Central memory CD4-positive, alpha-beta T cell (primary cell): ENCODE measurements at places on chromosomes 12 and 14.

DNA sequence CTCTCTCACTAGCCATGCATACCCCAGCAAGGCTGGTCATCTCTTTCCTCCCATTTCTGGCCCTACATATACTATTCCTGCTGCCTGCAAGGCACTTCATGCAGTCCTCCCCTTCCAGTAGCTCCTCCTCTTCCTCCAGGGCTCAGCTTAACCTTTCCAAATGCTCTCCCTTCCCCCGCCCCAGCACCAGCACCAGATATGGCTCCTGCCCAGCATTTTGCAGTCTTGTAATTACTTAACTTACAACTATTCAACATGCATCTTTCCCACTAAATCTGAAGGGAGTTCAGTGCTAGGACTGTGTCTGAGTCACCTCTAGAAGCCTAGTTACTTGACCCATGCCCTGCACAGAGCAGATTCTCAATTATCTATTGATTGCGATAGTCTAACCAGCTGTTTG is 1.8 kb upstream of the FBXO21 start:
- no peak for DNase-seq

DNA sequence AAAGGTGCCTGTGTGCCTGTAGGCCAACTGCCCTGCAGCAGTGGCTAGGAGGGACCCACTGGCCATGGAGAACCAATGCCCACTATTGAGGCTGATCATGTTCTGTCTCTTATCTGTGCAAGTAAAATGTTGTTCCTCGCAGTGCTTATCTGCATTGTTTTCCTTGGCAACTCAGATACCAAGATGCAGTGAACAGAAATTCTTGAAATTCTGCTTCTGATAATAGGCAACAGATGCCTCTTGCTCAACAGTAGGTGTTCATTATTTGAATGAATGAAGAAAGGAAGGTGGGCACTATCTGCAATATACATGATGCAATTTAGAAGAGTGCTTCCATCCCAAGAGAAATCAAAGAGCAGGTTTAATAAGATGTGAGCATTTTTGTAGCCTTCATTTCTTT is 232.2 kb downstream of the NUAK1 start:
- no peak for DNase-seq

DNA sequence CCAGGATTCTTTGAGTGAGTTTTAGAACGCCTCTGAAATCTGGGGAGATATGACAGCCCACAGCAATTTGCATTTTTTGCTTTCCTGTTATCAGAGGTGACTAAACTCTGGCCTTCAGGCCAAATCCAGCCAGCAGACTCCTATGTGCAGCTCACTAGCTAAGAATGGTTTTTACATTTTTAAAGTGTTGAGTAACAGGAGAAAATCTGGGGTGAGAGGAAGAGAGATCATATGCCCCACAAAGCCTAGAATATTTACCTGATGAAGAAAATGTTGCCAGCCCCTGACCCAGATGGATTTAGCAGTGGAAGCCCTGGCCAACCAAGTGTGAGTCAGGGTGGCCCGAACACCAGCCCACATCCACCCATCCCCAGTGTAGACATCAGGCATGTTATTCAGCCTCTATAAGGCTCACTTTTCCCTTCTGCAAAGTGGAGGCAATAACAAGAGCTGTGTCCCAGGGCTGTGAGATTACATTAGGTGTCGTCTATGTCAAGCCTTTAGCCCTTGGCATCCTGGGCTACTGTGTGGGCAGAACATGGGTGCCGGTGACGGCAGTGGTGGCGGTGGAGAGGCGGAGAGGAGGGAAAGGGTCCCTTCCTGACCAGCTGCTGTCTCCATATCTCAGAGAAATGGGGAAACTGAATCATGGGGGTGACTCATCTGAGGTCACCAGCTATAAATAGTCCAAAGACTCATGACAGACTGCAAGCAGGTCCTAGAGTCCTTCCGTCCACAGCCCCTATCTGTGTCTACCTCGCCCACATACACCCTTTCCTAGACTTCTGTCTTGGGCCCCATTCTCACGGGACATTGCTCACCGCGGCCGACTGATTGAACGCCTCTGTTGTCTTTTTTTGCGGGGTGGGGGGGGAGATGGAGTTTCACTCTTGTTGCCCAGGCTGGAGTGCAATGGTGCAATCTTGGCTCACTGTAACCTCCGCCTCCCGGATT is 32.6 kb upstream of the CD9 start:
- no peak for DNase-seq

GRCh38 chr12:1668833-1669543 is 21.9 kb upstream of the ADIPOR2 start:
- no peak for DNase-seq

- DNase-seq: no peak
Measured at GRCh38 chr12:43896496-43896895, 60.6 kb downstream of the TMEM117 start.

DNA sequence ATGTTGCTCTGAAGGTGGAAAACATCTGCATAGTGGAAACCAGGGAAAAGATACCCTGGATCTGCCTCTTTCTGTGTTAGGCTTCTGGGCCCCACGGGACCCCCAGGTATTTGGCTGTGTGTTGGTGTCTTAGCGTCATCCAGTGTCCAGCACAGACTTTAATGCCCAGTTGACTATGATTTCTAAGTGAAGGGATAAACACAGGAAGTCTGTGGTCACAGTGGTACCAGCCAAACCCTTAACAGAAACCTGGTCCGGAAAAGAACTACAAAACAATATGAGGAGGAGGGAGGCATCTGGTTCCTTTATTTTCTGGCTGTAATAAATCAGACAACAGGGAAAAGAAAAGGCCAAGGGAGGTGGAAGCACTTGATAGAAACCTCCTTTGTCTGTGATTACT is 56.4 kb downstream of the CMKLR1 start:
- no peak for DNase-seq

DNA sequence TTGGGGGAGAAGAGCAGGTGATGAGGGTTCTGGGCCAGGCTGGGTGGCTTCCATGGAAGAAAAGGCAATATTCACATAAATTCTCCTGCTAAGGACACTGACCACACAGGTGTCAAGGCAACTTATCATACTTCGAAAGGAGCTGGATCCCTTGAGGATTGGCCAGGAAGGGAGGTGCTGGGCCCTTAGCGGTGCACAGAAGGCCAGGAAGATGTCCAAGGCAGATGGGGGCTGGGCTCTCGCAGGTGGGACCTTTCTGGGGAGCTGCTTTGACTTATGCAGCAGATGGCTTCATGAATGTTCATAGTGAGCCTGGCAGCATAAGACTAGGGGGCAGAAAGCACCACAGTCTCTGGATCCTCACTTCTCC is 3.9 kb downstream of the CD63 start:
- DNase-seq: no peak

DNA sequence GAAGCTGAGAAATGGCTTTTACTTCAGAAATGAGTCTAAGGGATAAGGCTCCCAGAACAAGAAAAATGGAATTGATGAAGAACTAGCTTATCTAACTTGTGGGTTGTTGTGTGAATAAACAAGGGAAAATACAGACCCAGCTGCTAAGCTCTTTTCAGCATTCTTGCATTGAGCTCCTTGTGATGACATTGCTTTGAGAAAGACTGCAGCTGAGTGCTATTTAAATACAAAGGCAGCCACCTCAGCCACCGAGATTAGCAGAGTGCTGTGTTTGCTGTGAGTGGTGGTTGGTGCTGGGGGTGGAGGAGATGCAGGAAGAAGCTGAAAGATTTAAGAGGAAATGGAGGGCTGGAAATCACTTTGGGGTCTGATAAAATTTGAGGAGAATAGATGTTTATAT is 396.0 kb upstream of the PRICKLE1 start:
- DNase-seq: no peak

DNA sequence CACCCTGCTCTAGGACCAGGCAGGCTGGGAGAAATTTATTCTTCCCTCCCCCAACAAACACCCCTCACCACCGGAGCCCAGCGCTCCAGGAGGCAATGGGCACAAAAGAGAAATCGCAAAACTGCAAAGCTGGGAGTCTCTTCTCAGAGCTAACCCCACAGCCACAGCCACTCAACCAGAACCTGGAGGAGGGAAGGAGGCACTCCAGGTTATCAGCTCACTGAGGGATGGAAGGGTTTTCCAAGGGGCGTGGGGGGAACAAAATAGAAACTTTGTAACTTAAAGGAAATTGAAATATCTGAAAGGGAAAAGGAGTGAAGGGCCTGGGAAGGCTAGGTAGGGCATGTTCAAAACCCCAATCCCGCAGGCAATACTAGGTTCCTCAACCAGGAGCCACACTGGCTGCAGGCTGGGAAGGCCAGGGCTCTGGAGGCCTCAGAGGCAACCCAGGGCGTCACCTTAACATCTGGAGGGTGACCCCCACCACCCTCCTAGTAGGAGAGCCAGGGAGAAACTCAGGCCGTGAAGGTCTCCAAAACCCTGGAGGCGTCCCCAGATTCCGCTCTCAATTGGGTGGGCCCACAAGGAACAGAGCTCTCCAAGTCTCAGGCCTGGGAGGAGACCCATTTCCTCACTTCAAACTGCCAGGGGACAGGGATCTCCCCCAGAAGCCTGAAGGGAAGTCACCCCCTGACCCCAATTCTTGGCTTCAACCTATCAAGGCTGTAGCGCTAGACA is 3.2 kb downstream of the KDM2B start:
- DNase-seq: no peak

GRCh38 chr14:101176535-101177205 is 273.1 kb upstream of the RTL1 start:
- no peak for DNase-seq

GRCh38 chr12:95037906-95038305 is 34.4 kb upstream of the NDUFA12 start:
- no peak for DNase-seq

DNA sequence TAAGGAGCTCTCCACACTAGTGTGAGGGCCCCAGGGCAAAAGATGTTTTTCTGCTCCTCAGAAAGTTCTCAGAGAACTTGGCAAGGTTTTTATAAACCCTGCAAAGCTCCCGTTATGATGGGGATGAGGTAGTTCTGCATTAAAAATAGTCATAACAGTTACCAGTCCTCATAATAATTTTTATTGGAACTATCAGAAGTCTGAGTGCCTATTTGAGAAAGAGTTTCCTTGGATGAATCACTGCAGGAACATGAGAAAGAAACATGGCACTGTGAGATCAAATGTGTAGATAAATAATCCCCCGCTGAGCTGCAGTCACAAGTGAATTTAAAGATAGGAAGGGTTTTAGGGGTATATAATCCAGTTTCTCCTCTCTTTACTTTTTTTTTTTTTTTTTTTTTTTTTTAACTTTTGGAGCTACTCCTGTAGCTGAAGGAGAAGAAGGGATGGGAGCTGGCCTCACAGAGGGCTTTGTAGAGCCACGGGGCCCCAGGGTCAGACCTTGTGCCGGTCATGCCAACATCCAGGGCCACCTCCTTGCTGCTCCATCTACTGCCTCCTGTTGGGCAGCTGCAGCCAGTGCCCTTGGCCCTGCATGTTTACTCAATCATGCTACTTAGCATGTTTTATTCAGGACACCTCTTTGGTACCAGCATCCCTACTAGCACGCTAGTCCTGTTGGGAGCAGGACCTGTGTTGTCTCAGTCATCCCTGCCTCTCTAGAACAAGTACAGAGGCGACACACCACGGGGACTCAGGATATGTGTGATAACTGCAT is 39.5 kb downstream of the EVL start:
- no peak for DNase-seq

DNA sequence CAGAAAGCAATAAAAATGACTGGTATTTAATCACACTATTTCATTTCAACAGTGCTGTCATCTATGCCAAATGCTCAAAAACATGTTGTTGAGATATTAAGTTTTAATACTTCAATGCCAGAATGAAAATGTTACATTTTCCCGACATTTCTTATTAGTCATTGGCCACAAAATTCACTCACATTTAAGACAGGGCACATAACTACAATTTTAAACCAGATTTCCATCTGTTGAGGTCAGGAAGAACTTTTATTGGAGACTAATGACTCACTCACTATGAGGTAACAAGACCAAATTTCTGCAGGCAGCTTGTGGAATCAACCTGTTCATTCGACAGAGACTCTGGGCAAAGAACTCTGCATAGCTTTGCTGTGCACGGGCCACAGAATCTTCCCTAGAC is 36.8 kb downstream of the PPTC7 start:
- DNase-seq: no peak

DNA sequence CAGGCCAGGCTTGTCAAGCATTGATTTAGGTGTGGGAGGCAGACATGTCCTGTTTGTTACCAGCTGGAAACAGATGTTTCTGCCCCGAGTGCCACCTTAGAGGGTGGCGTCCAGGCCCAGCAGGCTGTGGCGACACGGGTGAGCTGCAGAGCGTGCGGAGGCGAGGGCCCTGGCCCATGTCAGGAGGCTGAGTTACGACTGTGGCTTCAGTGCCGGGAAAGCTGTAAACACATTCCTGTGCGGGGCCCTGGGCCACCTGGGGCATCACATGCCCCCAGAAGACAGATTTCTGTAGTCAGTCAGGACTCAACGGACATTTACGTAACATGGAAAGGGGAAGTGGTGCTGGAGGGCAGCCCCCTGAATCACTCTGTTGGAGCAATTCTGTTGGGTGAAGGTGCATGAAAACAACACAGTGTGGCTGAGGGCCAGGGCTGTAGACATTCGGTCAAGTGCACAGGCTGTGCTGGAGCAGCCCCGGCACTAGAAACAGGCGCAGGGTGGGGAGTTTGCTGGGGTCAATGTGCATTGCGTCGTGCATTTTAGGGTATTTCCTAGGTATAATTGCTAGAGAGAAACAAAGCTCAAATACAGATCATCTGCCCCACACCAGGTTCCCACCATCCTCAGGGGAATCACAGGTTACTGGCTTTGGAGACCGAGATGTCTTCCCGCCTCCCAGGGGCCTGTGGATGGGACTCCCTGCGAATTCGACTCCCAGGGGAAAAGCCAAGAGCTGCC is 291.8 kb downstream of the TMEM121 start:
- no peak for DNase-seq

DNA sequence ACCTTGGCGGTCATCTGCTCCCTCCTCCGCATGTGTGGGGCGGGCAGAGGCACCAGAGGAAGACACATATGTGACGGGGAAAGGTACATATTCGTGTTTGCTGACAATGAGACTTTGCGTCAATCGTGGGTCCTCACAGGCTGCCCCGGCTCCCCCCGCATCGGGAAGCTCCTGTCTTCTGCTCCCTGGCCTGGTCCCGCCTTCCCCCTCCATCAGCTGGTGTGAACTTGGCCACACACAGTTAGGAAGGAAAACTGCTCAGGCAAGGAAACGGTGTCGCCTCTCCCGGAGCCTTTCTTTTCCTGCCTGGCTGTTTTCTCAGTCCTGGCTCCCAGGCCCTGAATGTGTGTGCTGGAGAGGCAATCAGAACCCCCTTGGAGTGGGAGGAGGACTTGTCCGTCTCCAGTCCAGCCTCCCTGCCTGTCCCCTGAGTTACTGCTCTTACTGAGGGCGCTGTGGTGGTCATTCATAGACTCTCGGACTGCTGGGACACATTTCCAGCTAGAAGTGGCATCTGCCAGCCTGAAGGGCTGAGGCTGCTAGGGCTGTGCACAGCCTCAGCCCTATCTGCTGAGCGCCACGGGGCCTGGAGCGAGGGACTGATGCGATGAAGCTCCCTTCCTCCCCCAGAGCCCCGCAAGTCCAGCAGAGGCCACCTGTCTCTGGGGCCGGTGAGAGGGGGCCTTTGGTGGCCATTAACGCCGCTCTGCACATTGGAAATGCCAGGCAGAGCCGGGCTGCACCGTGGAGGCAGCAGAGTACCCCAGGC is 44.2 kb upstream of the TSPAN9 start:
- DNase-seq: no peak

DNA sequence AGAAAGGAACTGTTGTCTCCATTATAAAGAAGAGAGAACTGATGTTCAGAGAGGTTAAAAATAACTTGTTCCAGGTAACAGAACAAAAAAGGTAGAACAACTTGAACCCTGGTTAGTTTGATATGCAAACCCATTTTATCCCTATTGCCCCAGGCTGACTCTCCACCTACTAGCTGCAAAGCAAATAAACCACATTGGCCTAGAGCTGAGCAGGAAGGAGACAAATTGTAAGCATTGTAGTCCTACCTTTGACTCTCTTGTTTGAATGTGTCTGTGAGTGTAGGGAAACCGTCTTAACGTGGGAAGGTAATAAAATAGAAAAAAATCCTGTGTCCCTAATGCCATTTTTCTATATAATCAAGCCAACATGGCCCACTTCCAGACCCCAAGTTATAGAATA is 126.4 kb downstream of the CCER1 start:
- no peak for DNase-seq
